RWPE1 (cell line): ENCODE measurements at places on chromosomes 2 and 18.

- no peak for DNase-seq
Observed at GRCh38 chr2:46338674-46339073, 41.5 kb downstream of the EPAS1 start.

GRCh38 chr2:241224018-241224850 lies 35.8 kb downstream of the ANO7 start:
- DNase-seq: no peak

- no peak for DNase-seq
Observed at GRCh38 chr2:44077942-44078511, 82.2 kb upstream of the LRPPRC start.

DNA sequence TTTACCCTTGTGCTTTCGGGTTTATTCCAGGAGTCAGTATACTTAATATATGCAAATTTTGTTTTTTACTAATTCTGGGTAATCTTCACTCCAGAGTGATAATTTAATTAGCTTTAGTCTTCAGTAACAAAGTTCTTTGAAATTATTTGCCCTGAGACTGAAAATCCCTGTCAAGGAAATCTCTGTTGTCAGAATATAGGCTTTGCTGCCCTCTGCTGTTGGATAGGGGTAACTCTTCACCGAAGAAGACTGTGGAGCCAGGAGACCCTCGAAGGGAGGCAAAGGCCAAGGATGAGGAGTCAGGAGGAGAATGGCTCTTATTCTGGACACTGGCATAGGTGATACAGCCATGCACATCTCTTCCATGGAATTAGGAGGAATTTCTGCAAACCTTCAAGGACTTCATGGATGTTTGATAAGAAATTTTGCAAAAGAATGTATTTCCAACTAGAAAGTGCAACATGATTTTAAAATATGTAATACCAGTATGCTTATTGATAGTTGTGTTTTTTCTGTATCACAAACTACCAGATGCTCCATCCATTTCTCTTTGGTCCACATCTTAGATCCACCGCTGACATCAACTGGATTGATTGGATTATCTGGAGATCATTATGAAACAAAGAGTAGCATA lies 182.3 kb downstream of the RDH14 start:
- peak; percentile 64 for DNase-seq

DNA sequence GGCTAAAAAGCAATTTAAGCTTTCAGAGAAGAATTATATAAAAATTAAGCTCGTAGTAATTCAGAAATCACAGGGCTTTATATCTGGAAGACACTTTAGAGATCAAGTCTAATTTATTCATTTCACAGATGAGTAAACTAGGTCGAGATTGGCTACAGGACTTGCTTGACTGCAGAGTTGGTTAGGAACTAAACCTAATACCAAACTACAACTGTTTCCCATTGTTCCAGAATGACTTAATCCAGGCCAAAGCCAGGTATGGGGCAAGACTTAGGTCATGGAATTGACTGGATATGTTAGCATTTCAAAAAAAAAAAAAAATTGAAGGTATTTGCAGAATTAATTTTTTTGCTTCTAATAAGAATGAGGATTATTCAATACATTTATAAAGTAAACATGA lies 146.1 kb downstream of the RIT2 start:
- no peak for DNase-seq

DNA sequence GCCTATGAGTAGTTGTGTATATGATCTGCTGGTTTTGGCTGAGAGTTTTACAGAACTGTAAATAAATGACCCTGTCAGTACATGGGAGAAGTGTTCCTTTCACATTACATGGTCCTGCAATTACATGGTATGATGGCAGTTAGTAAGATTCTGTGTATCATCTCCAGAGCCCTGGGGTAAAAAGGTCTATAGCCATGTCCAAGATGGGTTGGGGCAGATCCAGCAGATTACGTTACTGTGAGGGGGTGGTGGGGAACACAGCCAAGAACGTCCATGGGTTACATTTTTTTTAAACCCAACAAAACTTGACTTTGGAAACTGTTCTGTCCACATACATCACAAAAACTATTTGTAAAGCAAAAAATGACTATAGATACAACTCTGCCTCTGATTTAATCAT lies 64.2 kb upstream of the LMAN1 start:
- no peak for DNase-seq
